ENCODE measurements at places on chromosomes 3 and 15. TPM values are rescaled to one million over a fixed set of nuclear protein-coding genes. Genes with fewer than 3 reads are reported as not detected.

ARHGAP11A gene
- 75.8 TPM for total RNA-seq

GP9 gene
- total RNA-seq = not detected

MORC1 gene
- total RNA-seq = not detected

CKMT1B gene
- not detected for total RNA-seq

CAPN3 gene
- total RNA-seq = 0.59 TPM

THSD4 gene
- 20.7 TPM for total RNA-seq

CILP gene
- total RNA-seq = not detected

STAB1 gene
- total RNA-seq = not detected

CA12 gene
- 0.94 TPM for total RNA-seq

CADM2 gene
- total RNA-seq = 20.8 TPM

CPN2 gene
- not detected for total RNA-seq

AHSG gene
- total RNA-seq = not detected

GRCh38 chr3:41138146-41138545 is 61.2 kb upstream of the CTNNB1 start:
- no peak for DNase-seq

- no peak for DNase-seq
These were observed 104.0 kb downstream of the VGLL4 start for GRCh38 chr3:11539677-11540076.

DNA sequence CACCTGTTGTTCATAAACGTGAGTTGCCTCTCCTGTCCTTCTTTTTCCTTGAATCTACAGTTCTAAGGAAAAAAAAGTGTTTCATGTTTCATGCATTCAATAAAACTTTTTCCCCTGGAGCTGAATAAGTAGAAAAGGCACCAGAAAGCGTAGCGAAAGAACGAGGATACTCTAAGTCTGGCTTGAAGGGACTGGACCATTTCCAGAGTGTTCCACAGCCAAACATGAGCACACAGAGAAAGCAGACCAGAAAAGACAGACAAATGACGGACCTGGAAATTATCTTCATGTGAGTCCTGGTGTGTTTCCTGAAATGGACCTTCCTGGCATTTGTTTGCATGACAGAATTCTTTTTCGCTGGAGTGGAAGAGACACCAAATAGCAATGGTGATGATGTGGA is 204.7 kb downstream of the SV2B start:
- DNase-seq = no peak

DNA sequence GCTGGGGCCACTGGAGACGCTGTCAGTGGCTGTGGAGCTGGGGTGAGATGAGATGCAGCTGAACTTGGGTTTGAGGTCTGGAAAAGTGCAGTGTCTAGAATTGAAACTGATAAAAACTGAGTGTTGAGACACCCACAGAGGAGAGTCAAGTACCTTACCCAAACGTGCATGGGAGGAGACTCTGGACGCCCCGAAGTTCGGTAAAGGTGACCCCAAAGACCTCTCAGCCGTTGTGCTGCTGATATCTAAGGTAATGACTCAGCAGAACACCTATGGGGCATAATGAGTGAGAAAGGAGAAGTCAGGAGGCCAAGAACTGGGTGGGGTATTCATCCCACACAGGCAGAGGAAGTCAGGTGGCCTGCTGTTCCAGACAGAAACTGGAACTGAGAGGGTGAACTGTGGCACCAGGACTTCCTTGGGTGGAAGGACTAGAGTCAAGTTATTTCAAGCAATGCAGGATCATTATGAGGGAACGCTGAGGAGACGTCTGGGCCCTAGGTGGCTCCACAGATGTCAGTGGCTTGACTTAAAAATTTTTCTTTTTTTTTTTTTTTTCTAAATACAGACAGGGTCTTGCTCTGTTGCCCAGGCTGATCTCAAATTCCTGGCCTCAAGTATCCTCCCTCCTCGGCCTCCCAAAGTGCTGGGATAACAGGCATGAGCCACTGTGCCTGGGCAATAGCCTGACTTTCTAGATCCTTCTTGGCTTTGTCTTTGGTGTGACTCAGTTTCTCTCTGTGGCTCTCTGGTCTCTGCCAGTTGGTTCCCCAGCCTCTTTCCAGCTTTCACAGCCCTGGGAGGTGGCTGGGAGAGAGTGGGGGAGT is 67.6 kb upstream of the GCNT3 start:
- no peak for DNase-seq

DNA sequence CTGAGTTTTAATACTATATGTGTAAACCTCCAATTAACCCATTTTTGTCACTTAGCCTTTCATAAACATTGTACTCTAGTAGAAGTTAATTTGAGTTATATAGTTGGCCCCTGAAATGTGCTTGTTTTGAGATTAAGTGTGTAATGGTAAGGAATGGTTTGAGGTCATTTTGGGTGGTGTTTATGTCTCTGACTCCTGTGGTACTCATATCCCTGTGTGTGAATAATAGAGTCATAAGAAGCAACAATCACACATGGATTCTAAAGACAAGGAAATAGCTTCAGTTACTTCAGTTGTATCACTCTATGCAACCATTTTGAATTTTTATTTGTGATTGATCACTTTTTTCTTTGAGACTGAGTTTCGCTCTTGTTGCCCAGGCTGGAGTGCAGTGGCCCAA is 408.5 kb downstream of the MFSD1 start:
- no peak for DNase-seq

- DNase-seq = no peak
These were observed 396.1 kb upstream of the ROBO2 start for GRCh38 chr3:76643623-76644304.

DNA sequence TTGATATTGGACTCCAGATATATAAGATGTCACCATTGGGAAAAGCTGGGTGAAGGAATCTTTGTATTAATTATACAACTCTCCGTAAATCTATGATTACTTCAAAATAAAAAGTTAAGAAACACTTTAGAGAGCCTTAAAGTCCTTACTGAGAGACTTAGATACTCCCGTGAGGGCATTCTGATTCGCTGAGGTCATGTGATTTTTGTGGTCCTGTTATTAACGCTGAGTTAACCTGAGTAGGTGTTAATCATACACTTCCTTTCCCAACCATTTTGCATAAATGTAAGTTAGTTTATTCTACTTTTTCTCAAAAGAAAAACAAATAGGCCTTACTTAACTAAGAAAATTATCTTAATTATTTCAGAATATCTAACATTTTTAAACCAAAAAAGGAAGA is 67.1 kb upstream of the LMOD3 start:
- DNase-seq = no peak

GRCh38 chr3:167493244-167493643 is 19.4 kb upstream of the SERPINI2 start:
- peak; percentile 4 for DNase-seq

- DNase-seq = no peak
These were observed 268.0 kb downstream of the NR2F2 start for GRCh38 chr15:96598514-96598913.

DNA sequence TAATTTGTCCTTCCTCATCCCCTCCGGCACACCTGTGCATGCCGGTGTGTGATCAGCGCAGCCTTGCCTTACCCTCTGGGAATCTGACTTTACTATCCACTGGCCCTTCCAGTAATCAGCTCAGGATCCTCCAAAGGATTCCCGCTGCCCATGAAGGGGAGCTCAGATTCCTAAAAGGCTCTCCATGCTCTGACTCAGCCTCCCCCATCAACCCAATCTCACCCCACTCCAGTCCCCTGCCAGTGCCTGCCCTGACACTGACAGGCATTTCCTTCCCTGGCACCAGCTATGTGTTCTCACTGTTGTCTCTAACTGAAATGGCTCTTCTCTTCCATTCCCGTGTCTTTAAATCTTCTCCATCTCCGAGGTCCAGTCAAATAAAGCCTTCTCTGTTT is 7.3 kb upstream of the BCL2A1 start:
- DNase-seq = no peak

DNA sequence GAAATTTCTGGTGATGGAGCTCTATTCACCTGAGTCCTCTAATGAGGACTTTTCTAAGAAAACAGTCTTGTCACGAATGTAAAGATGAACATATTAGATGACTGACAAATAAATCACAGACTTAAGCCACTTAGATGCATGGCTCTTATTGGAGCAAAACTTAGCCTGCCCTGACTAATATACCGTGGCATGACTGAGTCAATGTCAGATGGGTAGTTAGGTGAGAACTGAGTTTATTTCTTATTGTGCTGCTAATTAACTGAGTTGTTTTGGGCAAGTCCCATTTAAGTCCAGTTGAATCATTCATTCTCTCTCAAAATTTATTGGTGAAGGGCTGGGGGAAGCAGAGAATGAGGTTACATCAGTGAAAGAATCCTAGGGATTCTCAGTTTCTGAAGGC is 459.8 kb downstream of the MCTP2 start:
- DNase-seq = no peak

DNA sequence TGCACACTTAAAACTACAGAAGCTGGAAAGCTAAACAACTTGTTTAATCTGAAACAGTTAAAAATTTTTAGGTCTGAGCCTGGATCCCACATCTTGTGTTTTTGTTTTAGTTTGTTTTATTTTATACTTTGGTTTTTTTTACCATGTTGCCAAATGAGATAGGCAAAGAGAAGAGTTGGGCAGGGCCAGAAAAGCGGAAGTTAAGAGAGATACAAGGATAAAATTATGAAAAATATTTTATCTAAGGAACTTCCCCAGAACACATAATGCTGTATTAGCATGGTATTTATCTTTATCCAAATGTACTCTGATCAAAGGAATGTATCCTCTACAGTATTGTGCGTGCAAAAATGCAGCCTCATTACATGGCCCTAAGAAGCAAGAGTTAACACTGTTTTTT is 50.7 kb downstream of the PROS1 start:
- no peak for DNase-seq

DNA sequence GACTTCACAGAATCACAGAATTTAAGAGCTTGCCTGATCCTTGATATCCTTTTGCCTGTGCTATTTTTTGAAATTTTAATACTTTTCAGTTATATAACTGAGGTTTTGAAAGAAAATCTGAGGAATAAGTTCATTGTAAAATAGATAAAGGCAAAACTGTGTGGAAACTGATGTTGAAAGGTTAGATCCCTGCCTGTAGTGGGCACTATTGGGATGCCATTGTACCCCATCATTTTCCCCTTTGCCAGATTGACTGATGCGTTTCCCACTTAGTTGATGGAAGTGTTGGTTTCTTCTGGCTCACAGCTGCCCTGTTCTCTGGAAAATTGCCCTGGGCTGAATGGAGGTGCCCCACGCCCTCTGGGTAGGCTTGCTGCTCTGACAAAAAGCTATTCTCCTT is 387.9 kb downstream of the RBMS3 start:
- DNase-seq = no peak

DNA sequence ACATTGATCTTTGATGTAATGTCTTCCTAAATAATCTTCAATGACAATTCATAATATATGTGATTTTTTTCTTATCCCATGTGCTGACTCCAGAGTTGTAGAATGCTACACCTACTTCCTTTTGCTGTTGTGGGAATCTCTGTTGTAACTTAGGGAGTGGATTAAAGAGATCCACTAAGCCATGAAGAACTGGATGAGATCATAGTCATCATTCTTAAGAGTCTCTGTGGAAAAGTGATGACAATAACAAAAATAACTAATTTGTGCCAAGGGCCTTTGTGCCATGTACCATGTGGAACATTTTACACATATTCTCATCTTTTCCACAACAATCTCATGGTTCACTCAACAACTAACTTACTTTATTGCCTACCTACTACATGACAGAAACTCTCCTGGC is 162.9 kb upstream of the PDZRN3 start:
- no peak for DNase-seq

DNA sequence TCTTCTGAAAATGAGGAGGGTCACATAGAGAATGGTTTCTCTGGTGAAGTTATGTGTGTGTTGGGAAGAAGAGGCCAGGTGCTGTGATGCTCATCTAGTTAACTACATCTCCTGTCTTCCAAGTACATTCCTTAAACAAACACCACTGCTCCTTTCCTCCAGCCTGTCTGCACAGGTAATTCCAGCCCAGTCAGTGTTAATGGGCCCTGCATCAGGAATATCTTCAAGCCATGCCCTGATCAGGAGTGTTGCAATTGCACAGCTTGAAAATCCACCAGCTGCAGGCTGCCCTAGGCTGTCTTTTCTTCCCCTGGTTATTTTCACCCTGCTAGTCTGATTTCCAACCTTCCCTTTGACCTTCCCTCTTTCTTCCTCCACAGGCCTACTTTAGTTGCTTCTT is 41.9 kb upstream of the LMOD3 start:
- DNase-seq = no peak

DNA sequence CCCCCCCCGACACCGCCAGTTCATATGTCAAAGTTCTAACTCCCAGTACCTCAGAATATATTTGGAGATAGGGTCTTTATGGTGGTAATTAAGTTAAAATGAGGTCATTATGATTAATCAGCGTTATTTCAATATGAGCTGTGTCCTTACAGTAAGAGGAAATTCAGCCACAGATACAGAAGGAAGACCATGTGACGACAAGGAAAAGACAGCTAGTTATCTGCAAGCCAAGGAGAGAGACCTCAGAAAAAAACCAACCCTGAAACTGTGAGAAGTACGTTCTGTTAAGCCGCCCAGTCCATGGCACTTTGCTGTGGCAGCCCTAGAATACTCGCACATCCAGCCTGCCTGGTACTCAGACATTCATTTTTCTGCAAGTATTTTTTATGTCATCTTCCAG is 62.3 kb upstream of the ARL8B start:
- no peak for DNase-seq

- peak; percentile 76 for DNase-seq
These were observed 28.4 kb upstream of the ARL8B start for GRCh38 chr3:5093731-5094130.

- DNase-seq = no peak
These were observed 337.0 kb downstream of the KCNH8 start for GRCh38 chr3:19485267-19485666.

DNA sequence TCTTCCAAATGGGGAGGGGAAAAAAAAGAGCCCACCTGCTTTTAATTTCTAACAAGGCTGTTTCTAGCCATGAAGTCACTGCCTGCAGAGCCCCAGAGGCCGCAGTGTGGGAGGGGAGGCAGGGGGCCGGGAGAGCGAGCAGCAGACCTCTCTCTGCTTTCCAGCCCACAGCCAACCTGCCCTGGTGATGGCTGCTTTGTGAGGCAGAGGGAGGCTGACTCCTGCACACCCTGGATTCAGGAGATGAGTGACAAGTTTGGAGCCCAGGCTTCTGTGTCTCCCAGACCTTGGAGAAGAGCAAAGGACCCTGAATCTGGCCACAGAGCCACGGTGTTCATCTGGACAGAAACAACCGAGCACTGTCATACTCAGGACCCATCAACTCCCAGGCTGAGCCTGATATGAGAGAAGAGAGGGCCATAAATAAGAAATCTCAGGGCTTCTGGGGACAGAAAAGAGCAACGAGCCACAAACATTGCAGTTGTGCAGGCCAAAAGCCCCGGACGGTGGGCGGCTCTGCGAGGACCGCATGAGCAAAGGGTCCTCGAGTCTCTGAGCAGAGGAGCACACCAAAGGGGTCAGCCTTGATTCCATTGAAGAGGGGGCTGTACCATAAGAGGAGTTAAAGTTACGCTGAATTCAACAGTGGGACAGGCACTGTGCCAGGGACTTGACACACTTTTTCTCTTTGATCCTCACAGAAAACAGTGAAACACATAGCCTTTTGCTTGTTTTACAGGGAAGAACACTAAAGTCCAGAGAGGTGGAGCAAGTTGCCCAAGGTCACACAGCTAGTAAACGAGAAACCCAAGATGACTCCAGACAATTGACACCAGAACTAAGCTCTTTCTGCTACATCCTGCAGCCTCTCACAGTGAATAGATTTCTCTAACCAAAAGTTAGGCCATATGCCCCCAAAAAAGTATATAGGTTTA is 97.2 kb downstream of the SEMA5B start:
- no peak for DNase-seq

GRCh38 chr15:50418041-50418583 is 6.1 kb upstream of the USP8 start:
- DNase-seq = peak; percentile 34

- no peak for DNase-seq
These were observed 79.5 kb upstream of the PRR23C start for GRCh38 chr3:139124197-139124596.

- DNase-seq = no peak
These were observed 47.6 kb downstream of the TRIM71 start for GRCh38 chr3:32865383-32865782.

Measured in SJCRH30 (cell line).